ENCODE measurements at places on chromosomes 2 and 18.

DNA sequence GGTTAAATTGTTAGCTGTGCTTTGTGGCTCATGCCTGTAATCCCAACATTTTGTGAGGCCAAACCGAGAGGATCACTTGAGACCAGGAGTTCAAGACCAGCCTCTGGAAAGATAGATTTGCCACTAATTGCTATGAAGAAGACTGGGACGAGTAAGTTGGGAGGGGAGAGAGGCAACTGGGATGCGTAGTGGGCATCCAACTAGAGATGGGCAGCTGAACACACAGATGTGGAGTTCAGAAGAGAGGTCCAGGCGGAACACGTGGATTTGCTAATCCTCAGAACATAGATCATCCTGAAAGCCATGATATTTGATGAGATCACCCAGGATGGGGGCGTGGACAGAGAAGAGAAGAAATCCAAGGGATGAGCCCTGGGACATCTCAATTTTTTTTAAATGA is 48.7 kb downstream of the CYP26B1 start:
- DNase-seq = no peak

DNA sequence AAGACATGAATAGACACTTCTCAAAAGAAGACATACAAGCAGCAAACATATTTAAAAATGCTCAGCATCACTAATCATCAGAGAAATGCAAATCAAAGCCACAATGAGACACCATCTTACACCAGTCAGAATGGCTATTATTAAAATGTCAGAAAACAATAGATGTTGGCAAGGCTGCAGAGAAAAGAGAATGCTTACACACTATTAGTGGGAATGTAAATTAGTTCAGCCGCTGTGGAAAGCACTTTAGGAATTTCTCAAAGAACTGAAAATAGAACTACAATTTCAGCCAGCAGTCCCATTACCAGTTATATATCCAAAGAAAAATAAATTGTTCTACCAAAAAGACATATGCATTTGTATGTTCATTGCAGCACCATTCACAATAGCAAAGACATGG is 61.7 kb downstream of the STRADB start:
- no peak for DNase-seq

GRCh38 chr2:14749884-14750283 is 117.4 kb downstream of the LRATD1 start:
- DNase-seq = no peak

DNA sequence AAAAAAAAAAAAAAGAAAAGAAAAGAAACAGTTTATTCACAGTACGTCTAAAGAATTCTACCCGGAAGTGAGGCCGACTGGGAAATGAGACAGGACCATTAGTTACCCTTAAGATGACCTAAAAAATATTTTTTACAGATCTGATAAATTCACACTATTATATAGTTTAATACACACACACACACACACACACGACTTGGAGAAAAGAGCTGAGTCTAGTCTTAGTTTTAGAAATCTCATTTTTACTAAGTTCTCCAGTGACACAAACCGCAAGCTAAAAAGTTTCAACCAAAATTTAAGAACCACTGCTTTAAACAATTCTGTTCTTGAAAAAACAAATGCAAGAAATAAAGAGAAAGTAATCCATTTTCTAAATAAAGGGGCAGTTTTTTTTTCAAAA is 27.1 kb downstream of the ST3GAL5 start:
- DNase-seq = no peak

- DNase-seq = no peak
These were observed 22.8 kb downstream of the CEP68 start for GRCh38 chr2:65079017-65079416.

DNA sequence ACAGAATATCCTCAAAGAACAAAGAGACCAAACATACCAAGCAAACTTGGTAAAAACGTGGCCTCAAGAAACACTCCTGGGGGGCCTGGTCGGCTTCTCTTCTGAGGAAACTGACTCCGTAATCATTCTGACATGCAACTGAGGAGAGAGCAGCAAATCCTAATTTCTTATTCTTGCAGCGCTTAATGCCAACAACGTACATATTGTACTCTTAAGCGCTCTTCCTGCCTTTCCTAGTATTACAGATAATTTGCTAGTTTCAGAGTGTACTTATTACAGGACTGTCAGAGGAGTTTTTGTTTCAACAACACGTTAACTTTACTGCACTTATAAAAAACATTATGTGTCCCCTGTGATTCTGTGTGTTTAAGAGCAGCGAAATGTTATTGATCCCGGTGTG is 64.9 kb downstream of the ZNF521 start:
- no peak for DNase-seq

- DNase-seq = no peak
These were observed 158.7 kb downstream of the CLIP4 start for GRCh38 chr2:29273685-29274611.

- no peak for DNase-seq
These were observed 140.2 kb upstream of the NDUFV2 start for GRCh38 chr18:8962192-8962779.

GRCh38 chr18:64380117-64380516 is 231.2 kb upstream of the LINC00305 start:
- DNase-seq = no peak

DNA sequence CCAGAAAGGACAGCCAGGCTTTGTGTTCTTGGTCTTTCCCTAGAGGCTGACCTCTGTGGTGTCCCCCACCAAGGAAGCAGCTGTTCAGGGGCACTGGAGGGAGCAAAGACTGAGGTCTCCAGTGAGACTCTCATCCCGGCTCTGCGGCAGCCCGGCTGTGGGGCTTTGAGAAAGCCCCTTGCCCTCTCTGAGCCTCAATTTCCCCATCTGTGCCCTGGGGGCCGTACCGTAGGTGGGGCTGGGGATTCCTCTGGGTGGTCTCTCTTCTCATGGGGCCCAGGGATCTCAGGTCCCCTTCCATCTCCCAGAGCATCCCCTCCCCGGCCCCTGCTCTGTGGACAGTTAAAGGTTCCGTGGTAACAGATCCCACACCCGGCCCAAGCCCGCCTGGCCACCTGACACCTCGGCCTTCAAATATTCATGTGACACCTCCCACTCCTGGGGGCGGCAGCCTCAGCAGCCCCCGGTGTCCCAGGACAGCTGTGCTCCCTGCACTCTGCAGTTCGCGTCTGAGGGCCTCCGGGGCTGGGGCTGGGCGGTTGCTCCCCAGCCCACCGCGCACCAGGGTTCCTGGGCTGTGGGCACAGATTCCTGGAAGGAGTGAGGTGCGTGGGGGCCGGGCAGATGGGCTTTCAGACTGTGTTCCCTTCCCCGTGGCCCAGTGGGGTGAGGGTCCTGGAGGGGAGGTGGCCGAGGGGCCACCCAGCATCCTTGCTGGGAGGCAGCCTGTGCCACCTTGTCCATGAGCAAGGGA is 15.1 kb upstream of the KLHL30 start:
- no peak for DNase-seq

DNA sequence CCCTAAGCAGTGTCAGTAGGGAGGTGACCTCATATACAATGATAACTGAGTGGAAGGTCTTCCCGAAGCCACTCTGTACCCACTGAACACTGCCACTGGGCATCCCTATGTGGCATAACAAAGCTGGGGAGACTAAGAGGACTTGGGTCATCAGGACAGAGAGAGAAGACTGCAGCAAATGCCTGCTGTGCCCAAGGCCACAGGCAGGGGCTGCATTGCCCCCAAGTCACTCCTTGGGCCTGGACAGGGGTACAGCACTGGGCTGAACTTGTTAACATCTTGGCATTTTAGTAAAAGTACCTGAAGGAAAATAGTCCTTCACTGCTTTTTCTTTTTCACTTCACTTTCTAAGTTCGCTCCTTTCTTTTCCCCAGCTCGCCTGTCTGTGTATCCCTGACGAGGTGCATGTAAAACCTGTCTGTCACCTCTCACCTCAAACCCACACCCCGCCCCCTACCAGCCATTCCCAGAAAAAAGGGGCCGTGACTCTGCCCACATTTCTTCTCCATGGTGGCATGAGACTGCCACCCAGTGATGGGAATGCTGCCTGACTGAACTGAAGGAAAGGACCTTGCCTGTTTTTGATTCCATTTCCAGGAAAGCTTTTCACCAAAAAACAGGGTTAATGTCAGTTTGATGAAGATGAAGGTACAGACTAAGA is 62.9 kb downstream of the MTHFD2 start:
- DNase-seq = peak; percentile 60

DNA sequence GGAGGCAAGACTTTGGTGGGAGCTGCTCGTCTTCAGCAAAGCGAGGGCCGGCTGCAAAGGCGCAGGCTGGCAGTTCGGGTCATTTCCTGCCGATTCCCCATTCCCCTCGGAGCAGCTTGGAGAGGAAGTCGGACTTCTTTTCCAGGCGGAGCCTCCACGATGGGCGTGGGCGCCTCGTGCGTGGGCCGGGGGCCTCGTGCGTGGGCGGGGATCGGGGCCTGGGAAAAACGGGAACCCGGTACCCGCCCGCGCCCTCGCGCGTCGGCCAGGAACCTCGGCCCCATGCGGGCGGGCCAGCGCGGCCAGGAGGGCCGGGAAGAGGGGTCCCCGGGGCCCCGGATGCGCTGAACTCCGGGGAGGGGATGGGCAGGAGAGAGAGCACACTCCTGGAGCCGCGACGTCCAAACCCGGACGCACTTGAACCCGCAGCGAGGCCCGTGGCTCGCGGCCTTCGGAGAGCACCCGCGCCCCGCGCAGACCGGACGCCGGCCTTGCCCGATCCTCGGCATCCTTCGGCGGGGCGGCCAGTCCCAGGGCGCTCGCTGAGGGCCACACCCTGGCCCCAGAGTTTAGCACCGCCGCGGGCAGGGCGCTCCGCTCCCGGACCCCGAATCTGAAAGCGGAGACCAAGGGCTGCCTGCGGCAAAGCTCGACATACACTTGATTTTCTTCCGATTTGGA is 368.4 kb downstream of the MTX2 start:
- DNase-seq = peak; percentile 83

DNA sequence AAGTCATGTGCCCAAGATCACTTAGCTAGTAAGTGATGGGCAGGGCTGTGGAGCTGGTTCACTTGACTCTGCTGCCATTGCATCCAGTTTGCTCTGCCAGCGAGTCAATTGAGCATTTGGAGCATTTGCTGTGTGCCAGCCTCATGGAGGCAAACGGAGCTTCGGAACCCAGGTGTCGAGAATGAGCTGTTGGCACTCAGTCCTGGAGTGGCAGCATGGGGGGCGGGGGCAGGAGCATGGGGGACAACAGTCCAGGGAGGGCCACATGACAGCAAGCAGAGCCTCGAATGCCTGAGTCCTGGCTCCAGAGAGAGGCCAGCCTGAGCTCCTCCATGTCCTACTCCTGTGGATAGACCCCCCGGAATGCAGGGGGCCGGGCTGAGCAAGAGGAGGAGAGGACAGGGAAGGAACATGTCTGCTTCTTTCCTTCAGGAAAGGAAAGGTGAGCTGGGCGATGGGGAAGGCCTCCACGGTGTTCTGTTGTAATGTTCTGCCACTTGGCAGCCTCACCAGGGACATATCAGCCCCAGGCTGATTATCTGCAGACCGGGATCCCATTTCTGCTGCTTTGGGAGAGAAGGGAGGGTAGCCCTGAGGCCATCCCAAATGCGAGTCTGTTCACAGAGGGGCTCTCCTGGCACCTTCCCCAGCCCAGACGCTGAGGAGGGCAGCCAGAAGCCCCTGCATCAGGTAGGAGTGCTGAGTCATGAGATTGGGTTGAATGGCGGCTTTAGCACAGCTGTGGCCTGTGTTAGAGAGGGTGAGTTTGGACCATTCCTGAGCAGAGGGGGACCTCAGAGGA is 59.6 kb downstream of the HPCAL1 start:
- no peak for DNase-seq

DNA sequence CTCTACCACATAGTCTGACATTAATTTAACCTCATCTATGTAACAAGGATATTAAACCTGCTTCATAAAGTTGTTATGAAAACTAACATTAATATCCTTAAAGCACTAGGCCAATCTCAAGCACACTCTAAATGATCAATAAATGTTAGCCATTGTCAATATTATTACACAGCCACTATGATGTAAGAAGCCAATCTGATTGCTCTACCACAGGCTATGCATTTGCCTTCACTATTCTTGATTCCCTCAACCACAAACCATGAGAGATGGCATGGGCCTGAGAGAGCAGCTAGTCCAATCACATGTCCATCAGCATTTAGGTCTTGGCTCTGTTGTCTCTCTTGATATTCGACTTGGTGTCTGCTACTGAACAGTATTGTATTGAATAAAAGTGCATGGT is 4.2 kb downstream of the SLC25A12 start:
- DNase-seq = no peak

DNA sequence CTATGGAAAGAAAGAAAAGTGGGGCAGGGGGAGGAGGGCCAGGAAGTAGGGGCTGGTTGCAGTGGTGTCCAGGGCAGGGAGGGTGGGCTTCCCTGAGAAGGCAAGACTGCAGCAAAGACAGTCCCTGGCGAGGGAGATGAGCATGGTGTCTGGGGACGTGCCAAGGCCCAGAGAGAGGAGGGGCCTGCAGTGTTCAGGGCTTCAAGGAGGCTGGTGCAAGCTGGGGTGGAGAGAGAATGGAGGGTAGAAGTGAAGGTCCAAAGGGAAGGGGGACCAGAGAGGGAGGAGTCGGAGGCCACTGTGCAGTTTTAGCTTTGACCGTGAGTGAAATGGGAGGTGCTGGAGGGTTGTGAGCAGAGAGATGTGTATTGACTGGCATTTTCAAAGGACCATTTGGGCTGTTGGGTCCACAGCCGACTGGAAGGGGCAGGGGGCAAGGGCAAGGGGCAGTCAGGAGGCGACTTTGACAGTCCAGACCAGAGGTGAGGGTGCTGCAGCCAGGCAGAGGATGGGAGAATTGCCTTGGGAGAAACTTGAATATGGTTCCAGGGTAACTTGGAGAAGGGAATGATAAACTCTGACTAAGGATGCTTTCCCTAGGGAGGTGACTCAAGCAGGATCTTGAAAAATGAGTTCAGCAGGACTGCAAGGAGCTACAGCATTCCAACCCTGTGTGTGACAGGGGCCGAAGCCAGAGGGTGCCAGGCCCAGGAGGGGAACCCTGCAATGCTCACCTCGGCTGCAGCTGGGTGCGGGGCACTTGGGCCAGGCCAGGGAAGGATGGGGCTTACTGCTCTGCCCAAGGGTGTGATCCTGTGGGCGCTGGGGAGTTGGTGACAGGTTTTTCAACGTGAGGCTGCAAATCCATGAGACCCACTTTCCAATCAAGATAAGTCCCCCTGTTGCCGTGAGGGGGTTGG is 177.1 kb upstream of the HAAO start:
- peak; percentile 65 for DNase-seq

- peak; percentile 17 for DNase-seq
These were observed 171.0 kb downstream of the SRBD1 start for GRCh38 chr2:45439788-45440773.

GRCh38 chr2:241118737-241119505 is 16.8 kb upstream of the MTERF4 start:
- no peak for DNase-seq

DNA sequence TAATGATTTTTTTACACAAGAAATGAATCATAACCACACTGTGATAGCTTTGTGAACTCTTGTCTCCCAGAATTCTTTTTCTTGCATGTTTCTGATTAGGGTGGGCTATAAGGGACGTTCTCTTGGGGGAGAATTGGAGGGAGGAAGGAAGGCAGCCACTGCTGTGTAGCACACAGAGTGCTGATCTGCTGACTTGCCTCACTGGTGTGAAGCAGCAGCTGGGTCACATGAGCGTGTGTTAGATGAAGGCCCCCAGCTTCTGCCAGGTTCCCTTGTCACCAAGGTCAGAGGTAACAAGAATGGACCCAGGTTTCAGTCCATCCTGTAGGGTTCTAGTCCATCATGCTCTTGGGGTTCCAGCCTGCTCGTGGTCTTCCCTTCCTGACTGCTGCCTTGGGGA is 107.4 kb upstream of the GLI2 start:
- DNase-seq = no peak

Data from ACHN (cell line).